ENCODE measurements at places on chromosomes 7 and 10.

GRCh38 chr7:98753989-98754479 lies 115.8 kb downstream of the TMEM130 start:
- no peak for DNase-seq

DNA sequence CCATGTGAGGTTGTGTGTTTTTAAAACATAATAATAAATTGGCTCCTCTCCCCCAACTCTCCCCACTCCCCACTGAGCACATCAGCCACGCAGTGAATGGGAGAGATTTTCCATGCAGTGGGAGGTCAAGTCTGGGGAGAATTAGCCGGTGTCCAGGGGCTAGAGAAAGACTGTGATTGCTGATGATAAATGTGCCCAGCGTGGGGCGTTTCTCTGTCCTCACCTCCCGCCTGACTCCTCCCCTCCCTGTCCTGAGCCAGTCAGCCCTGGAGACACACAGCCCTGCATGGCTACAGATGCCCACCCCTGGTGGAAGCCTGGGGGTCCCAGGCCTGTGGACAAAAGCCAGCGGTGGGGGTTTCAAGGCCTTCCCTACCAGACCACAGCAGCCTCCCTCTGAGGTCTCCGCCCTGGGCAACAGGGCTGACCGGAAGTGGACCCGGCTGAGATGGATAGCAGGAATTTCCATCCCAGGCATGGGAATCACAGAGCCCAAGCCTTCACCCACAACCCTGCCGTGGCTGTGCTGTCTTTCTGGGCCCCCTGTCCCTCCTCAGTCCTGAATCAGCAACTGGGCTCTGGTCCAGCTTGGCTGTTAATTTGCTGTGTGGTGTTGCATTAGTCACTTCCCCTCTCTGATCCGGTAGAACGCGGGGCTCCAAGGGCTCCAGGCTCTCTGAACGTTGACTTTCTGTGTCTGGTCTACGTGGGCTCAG lies 46.8 kb upstream of the SLC29A3 start:
- no peak for DNase-seq

DNA sequence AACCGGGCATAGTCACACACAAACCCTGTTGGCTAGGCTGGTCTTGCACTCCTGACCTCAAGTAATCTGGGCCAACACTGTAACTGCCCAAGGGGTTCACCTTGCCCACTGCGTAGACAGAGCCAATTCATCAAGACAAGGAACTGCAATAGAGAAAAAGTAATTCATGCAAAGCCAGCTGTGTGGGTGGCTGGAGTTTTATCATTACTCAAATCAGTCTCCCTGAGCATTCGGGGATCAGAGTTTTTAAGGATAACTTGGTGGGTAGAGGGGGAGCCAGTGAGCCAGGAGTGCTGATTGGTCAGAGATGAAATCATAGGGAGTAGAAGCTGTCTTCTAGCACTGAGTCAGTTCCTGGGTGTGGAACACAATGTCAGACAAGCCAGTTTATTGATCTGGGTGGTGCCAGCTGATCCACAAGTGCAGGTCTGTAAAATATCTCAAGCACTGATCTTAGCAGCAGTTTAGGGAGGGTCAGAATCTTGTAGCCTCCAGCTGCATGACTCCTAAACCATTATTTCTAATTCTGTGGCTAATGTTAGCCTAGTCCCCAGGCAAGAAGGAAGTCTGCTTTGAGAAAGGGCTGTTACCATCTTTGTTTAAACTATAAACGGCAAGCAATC lies 15.6 kb upstream of the FXYD4 start:
- no peak for DNase-seq

DNA sequence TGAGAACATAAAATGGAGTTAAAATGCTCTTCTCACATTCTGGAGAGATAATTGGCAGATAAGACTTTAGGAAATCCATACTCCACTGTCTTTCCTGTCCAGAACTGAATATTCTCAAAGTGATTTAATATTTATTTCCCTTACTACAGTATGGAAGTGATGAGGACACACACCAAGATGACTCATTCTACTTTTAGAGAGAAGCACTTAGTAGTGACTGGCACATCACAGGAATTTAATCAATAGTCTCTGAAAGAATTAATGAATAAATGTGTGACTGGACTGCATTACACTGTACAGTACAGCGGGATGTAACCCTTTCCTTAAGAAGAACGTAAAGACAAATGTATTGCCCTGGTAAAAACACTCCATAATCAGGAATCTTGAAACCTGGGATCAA lies 116.7 kb downstream of the SEMA3E start:
- DNase-seq, result no peak

DNA sequence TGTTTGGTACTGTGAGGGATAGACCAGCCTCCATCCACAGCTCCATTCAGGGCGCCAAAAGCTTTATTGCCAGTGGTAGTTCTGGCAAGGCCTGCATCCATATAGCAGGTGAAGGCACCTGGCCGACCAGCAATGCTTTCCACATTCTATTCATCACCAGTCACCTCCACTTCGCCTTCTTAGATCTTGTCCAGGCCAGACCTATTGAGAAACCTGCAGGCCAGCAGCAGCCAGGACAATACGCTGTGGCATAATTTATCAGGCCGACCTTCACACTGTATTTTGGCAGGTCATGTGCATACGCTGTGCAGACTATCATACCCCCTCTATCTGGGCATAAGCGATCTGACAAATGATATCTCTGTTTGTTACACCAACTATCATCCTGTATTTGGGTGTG lies 15.2 kb upstream of the KNDC1 start:
- DNase-seq, result no peak

DNA sequence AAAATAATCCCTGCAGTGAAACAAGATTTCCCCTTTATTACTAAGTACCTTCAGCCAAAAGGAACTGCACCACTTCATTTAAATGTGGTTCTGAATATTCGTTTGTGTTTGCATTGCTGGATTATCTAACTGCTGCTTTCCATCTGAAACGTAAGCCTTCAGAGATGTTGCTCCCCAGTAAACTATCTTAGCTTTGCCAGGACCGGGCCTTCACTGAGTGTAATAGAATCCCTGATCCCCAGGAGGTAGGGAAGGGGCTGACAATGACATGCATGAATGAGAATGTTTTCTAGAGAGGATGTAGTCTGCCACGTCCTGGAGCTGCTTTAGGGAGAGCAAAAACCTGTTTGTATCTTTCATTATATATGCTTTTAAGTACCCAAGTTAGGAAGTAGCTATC lies 19.5 kb upstream of the INSYN2A start:
- no peak for DNase-seq

DNA sequence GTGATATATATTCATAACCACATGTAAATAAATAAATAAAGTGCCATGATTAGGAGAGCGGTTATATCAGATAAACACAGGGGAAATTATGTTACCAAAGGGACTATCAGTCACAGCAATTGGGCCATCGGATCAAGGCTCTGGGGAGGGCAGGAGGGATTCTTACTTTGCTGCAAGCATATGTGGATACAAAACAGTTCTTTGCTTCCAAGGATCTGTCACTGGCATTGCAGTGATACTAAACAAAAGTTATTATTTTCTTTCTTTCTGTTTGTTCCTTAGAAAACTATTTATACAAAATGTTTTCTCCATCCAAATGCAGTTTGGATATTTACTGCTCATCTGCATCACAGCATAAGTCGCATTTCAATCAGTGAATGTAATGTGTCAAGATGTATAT lies 188.4 kb upstream of the MGMT start:
- DNase-seq, result no peak

GRCh38 chr10:124378881-124379471 lies 39.7 kb downstream of the OAT start:
- DNase-seq, result no peak

GRCh38 chr10:78581133-78581694 lies 487.6 kb upstream of the ZMIZ1 start:
- DNase-seq, result no peak

GRCh38 chr7:28410628-28411531 lies 1.4 kb upstream of the CREB5 start:
- no peak for DNase-seq

DNA sequence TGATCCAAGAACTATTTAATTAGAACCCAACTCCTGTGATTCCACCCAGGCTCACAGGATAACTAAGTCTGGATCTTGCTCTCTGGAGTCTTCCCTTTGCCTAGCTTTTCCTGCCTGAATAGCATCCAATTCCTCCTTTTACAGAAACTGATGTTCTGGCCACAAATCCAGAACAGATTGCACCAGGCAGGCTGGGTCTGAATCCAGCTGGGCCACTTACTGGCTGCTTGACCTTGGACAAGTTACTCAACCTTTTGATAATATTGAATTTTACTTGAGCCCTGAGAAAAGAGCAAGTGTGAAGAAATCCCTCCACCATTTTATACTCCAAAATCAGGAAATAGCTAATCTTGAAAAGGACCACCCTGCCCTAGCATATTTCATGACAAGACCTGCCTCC lies 55.5 kb upstream of the SLC35G1 start:
- no peak for DNase-seq

- DNase-seq, result no peak
These were observed 817 bp upstream of the DNAJB6 start for GRCh38 chr7:157335991-157336382.

- DNase-seq, result no peak
These were observed 687 bp upstream of the ARMC3 start for GRCh38 chr10:22927166-22927565.

DNA sequence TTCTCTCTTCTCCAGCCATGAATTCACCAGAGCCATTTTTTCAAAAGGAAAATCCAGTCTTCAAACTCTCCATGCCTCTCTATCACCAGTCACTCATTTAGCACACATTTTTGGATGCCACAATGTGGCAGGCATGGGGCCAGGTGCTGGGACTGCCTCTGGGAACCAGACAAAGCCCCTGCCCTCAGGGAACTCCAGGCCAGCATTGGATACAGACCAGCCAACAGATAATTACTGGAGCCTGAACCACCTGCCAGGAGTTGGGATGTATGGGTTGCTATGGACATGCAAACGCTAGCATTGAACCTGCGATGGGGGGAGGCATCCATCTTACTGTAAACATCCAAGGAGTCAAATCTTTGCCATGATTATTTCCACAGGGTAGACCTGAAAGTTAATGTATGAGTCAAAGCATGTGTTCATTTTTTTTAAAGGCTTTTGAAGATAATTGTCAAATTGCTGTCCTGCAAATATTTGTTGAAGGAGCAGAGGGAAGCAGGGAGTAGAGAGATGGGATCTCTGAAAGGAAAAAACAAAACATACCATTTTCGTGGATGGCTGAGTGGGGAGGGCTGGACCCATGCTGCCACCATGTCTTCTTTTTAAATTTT lies 43.2 kb downstream of the SRRM3 start:
- DNase-seq, result no peak

Measured in stimulated activated CD4-positive, alpha-beta T cell treated with anti-CD3 and anti-CD28 coated beads, Interleukin-15, amount 100 ng/mL, for 1 hour (primary cell).